K562 (cell line): ENCODE measurements at places on chromosomes 11 and 22.
A peak's percentile ranks its signal among the peaks of the same experiment; 100 is the strongest.

GRCh38 chr22:38083931-38084631 lies at the start of gene SLC16A8:
TSS of gene SLC16A8 (minus strand) at chr22:38084184. CDS start at chr22:38082873, 1,311 bp downstream.
- H3K36me3 ChIP-seq = no peaks in the 10 kb centered on the region
- no peak for DNase-seq
- no peak within 1 kb of the TSS for H3K27ac ChIP-seq
- H3K27me3 ChIP-seq = 0 out of 3 replicates have a peak, but pooled peaks cover 2% of the 10 kb centered on the region
- H3K4me1 ChIP-seq = peaks cover 47% of the 10 kb centered on the region

GRCh38 chr11:109165035-109165434 lies 257.0 kb upstream of the C11orf87 start:
- DNase-seq = no peak
- H3K27me3 ChIP-seq = no peaks in the 10 kb centered on the region
- H3K36me3 ChIP-seq = no peaks in the 10 kb centered on the region
- H3K4me1 ChIP-seq = no peaks in the 10 kb centered on the region

DNA sequence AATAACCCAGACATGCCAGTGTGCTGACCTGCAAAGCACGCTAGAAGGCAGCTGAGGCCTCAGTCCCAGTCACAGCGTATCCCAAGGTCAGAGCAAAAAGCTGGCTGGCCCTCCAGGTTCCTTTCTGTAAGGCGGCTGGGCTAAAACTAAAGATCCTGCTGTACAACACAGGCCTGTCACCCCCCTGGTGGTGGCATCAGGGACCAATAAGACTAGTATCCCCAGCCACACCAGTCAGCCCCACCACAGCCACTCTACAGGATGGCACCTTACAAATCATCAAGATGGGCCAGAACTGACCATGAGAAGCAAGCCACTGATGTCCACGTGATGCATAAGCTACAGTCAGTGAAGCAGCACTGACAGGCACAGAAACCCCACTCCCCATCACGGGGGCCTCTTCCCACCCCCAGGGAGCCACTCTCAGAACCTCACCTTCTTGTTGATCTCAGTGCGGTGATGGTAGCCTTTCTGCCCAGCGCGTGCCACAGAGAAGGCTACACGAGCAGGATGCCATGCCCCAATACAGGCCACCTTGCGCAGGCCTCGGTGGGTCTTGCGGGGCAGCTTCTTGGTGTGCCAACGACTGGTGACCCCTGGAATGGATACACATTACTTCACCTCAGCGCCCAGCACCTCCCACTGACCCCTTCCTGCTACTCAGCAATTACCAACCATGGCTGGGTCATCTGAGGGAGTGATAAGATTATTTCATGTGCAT lies 5.0 kb downstream of the RPL3 start:
- no peak overlapping the region; the same call in 2 of the 3 replicates for H3K27ac ChIP-seq
- peaks cover 72% of the 10 kb centered on the region for H3K36me3 ChIP-seq
- DNase-seq = no peak
- no peaks in the 10 kb centered on the region for H3K27me3 ChIP-seq
- peak overlapping the region; percentile 69; the same call in 1 of the 2 replicates for H3K4me3 ChIP-seq

DNA sequence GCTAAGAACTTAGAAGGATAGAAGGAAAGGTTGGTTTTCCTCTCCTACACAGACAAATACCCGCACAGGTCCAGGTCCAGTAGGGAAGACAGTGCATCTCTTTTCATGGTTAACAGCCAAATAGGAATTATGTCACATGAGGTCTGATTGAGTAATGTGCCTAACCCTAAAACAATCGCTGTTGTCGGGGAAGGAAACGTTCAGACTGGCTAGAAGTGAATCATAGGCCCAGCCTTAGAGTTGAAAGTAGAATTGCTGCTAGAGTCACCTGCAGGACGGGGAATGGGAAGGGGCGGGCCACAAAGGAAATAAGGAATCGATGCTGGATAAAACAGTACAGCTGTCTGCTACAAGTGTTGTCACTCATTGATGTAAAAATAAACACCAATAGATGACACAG lies 12.4 kb upstream of the HTATIP2 start:
- H3K4me1 ChIP-seq = no peaks in the 10 kb centered on the region
- no peaks in the 10 kb centered on the region for H3K36me3 ChIP-seq
- H3K27me3 ChIP-seq = no peaks in the 10 kb centered on the region
- H3K4me3 ChIP-seq = no peak overlapping the region
- no peak overlapping the region for H3K27ac ChIP-seq

GRCh38 chr11:93857413-93858120 lies 7.1 kb upstream of the VSTM5 start:
- H3K4me3 ChIP-seq = no peak overlapping the region
- H3K4me1 ChIP-seq = no peaks in the 10 kb centered on the region
- H3K27ac ChIP-seq = no peak overlapping the region
- no peaks in the 10 kb centered on the region for H3K36me3 ChIP-seq

DNA sequence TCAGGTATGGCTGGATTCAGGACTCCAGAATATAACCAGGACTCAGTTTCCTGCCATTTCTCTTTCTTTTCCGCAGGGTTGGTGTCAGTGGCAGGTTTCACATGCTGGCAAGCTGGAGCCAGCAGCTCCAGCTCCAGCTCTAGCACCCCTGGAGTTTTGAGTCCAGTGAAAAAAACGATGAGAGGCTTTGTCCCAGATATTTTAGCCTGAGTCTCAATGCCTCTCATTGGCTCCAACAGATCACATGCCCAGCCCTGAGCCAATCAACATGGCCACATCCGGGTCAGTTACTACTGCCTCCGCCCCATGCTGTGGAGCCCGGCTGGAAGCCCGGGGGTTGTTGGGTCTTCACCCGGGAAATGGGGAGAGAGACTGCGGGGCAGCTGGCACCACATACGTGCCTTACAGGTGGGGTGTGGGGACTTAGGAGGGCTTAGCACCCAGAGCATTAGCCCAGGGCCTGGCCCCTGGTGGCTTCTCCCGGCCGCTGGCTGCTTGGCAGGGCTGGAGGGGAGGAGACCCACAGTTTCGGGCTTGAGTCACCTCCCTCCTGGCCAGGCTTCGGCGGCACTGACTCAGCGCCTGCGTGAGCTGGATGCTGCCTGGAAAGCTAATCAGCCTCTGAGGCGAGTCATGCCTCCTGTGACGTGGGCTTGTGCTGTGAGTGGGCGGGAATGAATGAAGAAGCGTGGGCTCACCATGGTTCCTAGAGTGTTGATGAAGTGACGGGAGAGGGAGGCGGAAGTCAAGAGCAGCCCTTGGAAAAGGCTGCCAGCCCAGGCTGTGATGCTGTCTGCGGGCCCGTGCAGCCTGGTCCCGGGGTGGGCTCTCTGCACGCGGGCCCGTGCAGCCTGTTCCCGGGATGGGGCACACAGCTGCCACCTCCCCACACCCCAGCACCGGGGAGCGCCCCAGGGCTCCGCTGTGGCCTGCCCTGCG lies 15.3 kb upstream of the MRTFA start:
- peak overlapping the region; percentile 100 for H3K27ac ChIP-seq
- peaks cover 18% of the 10 kb centered on the region for H3K4me1 ChIP-seq
- DNase-seq = peak; percentile 87

GRCh38 chr11:46637546-46637945 lies 20.2 kb downstream of the ATG13 start:
- H3K4me3 ChIP-seq = no peak overlapping the region
- H3K27ac ChIP-seq = no peak overlapping the region
- no peaks in the 10 kb centered on the region for H3K4me1 ChIP-seq

DNA sequence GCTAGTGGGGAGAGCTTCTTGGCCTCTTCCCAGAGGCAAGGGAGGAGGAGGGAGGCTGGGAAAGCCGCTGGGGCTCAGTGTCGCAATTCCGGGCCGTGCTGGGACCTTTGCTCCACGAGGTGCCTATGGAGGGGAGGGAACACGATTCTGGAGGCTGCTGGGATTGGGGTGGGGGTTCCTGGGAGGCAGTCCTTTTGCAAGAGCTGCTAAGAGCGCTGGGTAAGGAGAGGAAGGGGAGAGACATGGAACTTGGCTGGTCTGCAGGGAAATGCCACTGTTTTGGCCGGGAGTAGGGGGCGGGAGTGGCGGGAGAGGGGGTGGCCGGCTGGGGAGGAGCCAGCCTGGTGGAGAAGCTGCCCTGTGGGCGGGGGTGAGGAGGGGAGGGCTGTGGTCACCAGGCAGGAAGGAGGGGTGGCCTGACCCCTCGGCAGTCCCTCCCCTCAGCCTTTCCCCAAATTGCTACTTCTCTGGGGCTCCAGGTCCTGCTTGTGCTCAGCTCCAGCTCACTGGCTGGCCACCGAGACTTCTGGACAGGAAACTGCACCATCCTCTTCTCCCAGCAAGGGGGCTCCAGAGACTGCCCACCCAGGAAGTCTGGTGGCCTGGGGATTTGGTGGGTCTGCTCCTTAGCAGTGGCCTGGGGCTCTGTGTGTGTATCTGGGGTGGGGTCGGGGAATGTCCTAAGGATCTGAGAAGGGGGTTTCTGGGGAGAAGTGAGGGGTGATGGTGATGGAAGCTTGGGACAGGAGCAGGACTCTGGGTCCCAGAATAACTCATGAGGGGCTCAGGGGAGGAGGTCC lies at the start of gene NR1H3:
Gene NR1H3, plus strand, starts transcription at position 480 of the 800 bp plus-strand sequence. CDS start 1,221 bp downstream, outside the sequence.
- no peaks in the 10 kb centered on the region for H3K36me3 ChIP-seq
- DNase-seq = peak; percentile 95
- peak within 1 kb of the TSS; percentile 28 for H3K4me3 ChIP-seq

DNA sequence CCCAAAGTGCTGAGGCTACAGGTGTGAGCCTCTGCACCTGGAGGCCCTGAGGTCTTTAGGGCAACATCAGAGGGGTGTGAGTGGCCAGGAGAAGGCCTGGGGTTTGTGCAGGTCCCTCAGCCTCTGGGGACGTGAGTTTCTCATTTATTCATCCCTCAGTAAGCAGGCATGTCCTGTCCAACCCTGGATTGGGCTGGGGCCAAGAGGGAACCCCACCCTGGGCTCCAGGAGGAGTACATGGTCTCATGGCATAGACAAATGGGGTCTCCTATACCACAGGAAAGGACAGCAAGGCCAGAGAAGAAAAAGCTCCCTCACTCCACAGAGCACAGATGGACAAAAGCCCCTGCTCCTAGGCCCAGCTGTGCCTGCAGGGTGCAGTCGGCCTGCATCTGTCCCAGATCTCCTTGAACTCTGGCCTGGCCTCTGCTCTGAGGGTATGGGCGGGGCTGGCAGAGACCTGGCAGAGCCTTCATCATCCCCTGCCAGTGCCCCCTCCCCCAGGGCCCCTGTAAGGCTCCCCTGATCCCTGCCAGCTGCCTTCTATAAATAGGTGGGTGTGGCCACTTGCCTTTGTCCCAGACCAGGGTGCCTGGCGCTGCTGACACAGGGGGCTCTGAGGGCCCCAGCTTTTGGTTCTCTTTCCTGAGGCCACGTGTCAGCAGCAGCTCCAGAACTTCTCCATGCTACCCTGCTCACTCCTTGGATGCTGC lies 34.6 kb downstream of the A4GALT start:
- no peak overlapping the region for H3K27ac ChIP-seq
- DNase-seq = no peak
- no peaks in the 10 kb centered on the region for H3K36me3 ChIP-seq
- peaks cover 8% of the 10 kb centered on the region; the same call in 1 of the 3 replicates for H3K4me1 ChIP-seq
- H3K4me3 ChIP-seq = no peak overlapping the region

DNA sequence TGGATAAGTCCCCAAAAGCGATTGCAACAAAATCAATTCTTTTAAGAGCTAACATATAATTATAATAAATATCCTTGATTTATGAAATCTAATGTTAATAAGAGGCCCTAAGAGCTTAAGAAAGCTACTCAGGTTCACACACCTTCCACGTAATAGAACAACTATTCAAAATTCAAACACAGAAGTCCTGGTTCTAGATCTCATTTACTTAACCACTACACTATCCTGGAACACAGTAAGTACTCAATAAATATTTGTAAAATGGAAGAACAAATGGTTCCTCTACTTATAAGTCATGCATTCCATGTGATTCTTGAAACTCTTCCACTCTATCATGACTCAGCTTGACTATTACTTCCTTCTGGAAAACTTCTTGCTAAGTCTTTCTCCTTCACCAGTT lies 268.2 kb downstream of the FAM181B start:
- no peak overlapping the region for H3K27ac ChIP-seq
- H3K27me3 ChIP-seq = no peaks in the 10 kb centered on the region
- no peak for DNase-seq
- no peaks in the 10 kb centered on the region for H3K4me1 ChIP-seq

DNA sequence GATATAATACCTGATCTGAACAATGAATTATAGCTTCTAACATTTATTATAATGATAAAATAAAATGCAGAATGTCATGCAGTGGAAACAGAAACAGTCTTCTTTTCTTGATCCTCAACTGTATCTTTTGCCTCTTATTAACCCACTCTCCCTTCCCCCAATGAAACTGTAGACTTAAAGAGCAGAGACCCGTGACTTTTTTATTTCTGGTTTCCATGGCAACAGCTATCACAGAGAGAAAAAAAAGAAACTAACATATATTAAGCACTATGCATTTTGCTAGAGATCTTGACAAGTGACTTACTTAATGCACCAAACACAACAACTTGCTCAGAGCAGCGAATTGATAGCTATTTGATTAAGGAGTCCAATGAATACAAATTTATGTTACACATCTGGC lies 69.3 kb downstream of the RAB38 start:
- H3K27me3 ChIP-seq = no peaks in the 10 kb centered on the region
- H3K4me1 ChIP-seq = no peaks in the 10 kb centered on the region
- no peak for DNase-seq
- H3K4me3 ChIP-seq = no peak overlapping the region
- no peak overlapping the region for H3K27ac ChIP-seq

DNA sequence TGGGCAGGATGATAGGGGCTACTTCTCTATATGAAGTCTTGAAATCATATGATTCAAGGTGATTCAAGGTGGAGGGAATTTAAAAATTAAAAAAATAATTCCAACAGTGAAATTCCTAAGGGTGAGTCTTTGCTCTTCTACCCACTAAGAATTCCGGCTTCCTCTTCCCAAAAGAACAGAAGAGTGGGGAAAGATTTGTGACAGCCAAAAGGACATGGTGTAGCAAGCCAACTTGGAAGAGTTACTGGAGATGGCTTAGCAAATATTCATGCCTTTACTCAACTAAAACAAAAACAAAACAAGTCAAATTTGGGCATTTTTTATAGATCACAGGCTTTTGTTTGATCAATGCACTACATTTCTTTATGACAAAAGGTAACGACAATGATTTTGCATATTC lies 12.3 kb downstream of the ZBED5 start:
- DNase-seq = no peak
- no peaks in the 10 kb centered on the region for H3K36me3 ChIP-seq
- no peak overlapping the region for H3K27ac ChIP-seq
- H3K27me3 ChIP-seq = no peaks in the 10 kb centered on the region

- no peak for DNase-seq
- H3K4me3 ChIP-seq = no peak overlapping the region
- no peaks in the 10 kb centered on the region for H3K36me3 ChIP-seq
- no peaks in the 10 kb centered on the region for H3K27me3 ChIP-seq
- no peak overlapping the region for H3K27ac ChIP-seq
Observed at GRCh38 chr11:101323997-101324396, 194.4 kb upstream of the PGR start.

DNA sequence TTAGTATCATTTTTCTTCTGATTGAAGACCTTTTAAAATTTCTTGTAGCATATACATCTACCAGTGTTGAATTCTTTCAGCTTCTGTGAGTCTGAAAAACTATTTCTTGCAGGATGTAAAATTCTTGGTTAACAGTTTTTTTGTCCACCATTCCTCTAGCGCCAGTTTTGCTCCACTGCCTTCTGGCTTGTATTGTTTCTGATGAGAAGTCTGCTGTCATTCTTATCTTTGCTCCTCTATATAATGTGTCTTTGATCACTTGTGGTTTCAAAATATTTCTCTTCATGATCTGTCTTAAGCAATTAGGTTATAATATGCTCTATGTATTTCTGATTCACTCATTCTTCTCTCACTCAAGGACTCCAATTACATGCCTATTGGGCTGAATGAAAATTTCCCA lies 152.3 kb downstream of the INSC start:
- no peak overlapping the region for H3K27ac ChIP-seq
- no peaks in the 10 kb centered on the region for H3K4me1 ChIP-seq
- H3K4me3 ChIP-seq = no peak overlapping the region
- no peaks in the 10 kb centered on the region for H3K36me3 ChIP-seq
- DNase-seq = no peak
- H3K27me3 ChIP-seq = no peaks in the 10 kb centered on the region
